A172 (cell line): ENCODE measurements at places on chromosomes 12 and 14.

DNA sequence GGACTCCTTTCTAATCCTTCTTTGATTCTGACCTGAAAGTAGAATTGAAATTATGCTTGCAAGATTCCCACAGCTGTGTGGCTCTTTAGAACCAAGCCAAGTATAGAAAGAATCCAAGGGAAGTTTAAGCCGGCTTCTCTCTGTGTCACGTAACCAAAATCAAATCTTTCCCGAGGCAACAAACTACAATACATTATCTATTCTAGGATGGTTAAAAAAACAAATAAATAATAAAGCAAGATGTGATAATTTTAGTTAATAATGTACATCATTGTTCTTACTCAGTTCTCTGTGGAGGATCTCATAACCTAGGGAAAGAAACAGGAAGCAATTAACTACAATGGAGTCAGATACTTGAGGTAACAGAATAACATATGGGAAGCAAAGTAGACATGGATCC, 78.1 kb upstream of the ST8SIA1 start:
- DNase-seq = no peak

DNA sequence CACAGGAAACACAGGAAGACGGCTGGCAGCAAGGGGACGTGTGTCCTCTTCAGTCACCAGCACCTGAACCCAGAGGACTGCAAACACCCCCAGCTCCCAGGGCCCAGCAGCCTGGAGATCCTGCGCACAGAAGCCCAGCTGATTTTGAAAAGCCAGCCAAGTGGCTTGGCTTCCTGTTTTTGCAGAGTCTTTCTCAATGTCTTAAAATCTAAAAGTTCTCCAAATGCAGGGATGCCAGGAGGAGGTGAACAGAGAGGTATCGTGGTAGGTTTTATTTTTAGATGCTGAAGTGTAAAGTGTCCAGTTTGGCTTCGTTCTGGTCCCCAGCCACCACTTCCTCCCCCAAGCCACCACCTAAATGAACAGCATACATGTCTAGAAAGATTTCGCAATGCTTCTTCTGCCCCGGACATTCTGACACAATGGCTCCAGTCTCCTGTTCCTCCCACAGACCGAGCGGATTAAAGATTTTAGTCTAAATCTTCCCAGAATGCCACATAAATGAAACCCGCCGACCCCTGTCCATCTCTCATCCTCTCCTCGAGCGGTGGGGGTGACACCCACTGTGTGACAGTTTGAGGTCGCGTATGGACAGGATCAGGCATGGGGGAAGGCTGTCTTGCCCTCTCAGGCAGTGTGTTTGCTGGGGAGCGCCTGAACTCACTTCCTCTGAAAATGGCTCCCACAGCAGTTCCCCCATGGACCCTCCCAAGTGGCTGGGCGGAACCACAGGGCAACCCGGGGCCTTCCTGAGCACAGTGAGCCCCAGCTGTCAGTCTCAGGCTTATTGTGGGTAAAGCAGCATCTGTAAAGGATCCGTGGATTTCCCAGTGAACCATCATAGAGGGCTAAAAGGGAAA, 41.6 kb downstream of the ITPK1 start:
- DNase-seq = no peak

- no peak for DNase-seq
Measured at GRCh38 chr12:85266356-85266755, 13.7 kb upstream of the ALX1 start.

- DNase-seq = no peak
Measured at GRCh38 chr12:16891673-16892072, 285.7 kb upstream of the LMO3 start.

DNA sequence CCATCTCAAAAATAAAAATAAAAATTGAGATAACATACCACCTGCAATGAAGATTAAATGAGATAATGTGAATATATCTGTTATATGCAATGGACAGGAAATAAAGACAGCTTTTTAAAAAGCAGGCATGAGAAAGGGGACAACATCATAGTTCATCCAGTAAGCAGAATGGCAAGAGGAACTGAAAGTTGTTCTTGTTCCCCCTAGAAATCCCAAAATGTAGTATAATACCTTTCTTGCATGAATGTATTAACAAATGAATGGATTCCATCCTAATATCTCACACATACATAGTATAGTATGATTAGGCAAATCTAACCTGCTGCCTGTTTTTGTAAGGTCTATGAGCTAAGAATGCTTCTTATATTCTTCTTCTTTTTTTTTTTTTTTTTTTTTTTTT, 31.4 kb downstream of the FGD6 start:
- DNase-seq = no peak

- no peak for DNase-seq
Measured at GRCh38 chr14:35286003-35286600, 6.1 kb upstream of the PSMA6 start.

- DNase-seq = no peak
Measured at GRCh38 chr14:38469156-38469555, 213.3 kb upstream of the CLEC14A start.

DNA sequence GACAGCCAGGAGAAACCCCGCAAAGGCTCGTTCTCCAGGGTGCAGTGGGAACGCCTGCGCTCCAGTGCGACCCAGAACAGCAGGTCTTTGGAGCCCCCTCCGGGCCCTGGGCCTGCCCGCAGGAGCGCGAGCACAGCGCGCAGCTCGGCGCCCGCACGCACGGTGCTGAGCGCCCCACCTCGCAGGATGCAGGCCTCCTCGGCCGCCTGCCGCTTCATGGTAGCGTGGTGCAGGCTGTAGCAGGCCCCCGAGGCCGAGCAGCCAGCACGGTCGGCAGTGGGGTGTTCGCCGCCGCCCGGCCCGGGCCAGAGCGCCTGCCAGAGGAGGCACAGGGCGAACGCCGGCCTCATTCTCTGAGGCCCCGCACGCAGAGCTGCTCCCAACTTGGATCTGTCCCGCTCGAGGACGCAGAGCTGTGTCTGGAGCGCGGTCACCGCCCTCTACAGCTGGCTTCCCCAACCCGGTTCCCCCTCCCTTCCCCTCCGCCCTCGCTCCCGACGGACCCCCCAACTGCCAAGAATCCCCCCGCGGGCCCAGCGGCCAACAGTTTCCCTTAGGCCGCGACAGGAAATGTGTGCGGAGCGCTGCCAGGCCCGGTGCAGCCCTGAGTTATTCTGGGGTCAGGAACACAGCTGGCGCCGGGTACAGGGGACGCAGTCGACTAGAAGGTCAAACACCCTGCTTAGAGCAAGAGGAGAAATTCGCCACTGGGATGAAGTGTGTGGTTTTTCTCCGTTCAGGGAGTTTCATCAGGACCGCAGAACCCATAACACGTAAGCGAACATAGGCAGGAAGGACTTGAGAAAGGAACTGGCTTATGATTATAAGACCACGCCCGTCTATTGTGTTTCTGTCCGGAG, at the start of gene CLEC14A:
Gene CLEC14A, minus strand, starts transcription at position 421 of the 860 bp plus-strand sequence. Its CDS starts 71 bp downstream, at position 350.
- DNase-seq = no peak

- DNase-seq = peak; percentile 51
Measured at GRCh38 chr12:103548622-103549601, 38.2 kb upstream of the STAB2 start.

DNA sequence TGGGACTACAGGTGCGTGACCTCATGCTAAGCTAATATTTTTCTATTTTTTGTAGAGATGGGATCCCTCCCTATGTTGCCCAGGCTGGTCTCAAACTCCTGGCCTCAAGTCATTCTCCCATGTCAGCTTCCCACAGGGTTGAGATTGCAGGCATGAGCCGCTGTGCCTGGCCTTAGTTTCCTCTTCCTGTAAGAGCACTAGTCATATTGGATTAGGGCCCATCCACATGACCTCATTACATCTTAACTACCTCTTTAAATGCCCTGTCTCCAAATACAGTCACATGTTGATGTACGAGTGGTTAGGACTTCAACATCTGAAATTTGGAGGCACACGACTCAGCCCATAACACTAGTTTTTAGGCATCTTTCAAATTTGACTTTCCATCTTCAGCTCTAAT, 72.2 kb upstream of the RASSF3 start:
- no peak for DNase-seq
